ENCODE measurements at places on chromosomes 2 and 18. TPM values are rescaled to one million over a fixed set of nuclear protein-coding genes. Genes with fewer than 3 reads are reported as not detected.

The HOXD13 gene
- polyA plus RNA-seq, result not detected

The DPYSL5 gene
- polyA plus RNA-seq, result 2.6 TPM

The PROM2 gene
- polyA plus RNA-seq, result 2.1 TPM

The CACNB4 gene
- polyA plus RNA-seq, result 2.7 TPM

The MROH2A gene
- polyA plus RNA-seq, result not detected

- no peak for DNase-seq
Measured at GRCh38 chr2:127012215-127012614, 94.7 kb downstream of the BIN1 start.

GRCh38 chr2:129673847-129674711 is 305.4 kb upstream of the RAB6C start:
- DNase-seq, result peak; percentile 8

- no peak for DNase-seq
Measured at GRCh38 chr18:73662421-73662820, 485.2 kb downstream of the FBXO15 start.

DNA sequence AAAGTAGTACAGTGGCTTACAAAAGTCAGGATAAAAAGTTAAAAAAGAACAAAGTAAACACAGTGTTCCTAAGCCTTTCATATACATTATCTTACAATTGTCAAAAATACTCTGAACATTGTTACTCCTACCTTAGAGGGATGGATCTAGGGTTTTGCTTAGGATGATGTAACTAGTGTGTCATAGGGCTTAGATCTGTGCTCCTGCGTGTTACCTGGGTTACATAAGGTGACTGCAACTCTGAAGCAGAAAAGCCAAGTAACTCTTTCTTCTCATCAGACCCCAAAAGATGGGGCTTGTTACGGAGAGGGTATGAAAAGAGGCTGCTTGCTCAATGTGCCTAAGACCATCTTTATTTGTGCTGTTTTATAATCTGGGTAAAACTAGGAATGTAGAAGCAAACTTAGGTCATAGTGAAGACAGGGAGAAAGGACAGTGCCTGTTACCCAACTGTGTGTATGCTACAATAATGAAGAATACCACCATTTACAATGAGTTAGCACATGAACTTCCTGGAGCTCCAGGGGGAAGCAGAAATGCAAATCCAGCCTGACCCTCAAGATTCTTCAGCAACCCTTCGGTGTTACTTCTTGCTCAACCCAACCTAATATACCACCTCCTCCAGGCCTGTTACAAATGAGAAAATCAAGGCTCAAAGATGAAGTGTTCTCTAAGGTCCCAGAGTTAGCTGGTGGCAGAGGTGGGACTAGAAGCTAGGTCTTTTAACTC is 42.0 kb upstream of the STK17B start:
- no peak for DNase-seq

DNA sequence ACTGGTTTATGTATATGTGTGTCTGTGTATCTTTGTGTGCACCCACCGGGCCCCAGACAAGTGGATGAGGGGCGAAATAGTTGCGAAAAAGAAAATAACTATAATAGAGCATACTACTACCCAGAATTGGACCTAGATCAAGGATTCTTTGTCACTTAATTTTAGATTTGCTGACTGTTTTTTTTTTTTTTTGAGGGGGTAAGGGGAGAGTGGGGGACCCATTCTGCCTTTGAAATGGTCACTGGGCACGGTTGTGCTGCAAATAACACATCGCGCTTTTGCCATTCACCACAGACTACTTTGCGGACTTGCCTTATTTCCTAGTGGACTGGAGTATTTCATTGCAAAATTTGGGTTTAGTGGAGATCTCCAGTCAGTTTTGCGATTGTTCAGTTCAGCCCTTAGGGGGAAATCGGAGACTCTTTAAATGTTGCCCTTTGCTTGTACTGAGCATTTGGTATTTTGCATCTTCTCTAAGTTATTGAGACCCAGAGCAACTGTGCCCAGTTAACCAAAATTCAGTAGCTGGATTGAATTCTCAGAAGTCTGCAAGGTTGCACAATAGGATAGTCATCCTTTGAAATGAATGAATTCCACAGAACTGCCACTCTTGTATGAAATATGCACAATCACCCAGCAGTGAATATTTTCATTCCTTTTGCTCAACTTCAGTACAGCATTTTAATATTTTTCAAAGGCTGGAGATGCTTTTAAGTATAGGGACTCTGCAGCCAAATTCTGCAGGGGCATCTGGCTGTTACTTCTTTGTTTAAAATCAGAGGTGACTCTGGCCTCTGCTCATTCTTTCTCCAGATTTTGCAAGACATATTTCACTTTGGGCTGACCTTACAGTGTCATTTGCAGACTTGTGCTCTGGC is 2.9 kb downstream of the TRIB2 start:
- DNase-seq, result no peak

GRCh38 chr18:44392933-44393332 is 287.8 kb upstream of the SETBP1 start:
- peak; percentile 77 for DNase-seq

DNA sequence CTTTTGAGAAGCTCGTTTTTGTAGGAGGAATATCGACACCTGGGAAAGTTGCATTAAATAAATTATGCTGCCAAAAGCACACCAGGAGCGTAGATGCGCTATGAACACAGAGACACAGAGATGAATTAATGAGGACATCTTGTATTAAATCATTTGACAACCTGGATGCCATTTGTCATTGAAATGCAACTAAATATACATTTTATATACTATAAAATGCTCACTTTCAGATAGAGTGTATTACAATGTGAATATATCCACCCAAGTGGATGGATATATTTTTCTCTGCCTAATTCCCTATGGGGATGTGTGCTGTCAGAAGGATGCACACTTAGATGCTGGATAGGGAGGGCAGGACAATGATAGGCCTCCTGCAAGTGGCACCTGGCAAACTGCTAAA is 426.2 kb downstream of the RIT2 start:
- no peak for DNase-seq

DNA sequence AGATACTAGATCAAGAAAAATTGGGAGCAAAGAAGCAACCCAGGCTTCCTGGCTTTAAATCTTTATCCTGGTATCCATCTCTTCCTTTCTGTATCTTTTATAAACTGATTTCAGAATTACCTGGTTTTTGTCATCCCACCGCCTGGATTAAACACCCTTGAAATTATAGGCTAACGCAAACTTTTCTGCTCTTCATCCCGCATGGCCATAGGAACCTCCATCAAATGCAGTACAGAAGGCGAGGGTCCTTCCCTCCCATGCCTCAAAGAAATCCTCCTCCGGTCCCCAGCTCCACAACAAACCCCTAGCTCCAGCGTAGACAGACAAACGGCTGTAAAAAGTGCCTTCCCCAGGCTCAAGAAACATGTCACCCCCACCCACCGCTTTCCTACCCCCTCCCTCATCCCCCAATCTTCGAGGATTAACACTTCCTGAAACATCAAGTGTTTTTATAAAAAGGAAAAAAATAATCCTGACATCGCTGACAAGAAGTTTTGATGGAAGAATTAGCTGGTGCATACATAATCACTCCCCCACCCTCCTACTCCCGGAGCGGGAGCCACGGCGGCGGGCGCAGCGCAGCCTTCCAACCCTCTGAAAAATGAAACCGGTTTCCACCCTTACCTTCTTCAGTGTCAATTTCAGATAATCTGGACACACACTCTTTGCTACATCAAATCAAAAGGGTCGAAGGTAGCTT is 7.6 kb downstream of the DLX1 start:
- peak; percentile 35 for DNase-seq

- DNase-seq, result no peak
Measured at GRCh38 chr2:95275151-95275515, 884 bp downstream of the PROM2 start.

DNA sequence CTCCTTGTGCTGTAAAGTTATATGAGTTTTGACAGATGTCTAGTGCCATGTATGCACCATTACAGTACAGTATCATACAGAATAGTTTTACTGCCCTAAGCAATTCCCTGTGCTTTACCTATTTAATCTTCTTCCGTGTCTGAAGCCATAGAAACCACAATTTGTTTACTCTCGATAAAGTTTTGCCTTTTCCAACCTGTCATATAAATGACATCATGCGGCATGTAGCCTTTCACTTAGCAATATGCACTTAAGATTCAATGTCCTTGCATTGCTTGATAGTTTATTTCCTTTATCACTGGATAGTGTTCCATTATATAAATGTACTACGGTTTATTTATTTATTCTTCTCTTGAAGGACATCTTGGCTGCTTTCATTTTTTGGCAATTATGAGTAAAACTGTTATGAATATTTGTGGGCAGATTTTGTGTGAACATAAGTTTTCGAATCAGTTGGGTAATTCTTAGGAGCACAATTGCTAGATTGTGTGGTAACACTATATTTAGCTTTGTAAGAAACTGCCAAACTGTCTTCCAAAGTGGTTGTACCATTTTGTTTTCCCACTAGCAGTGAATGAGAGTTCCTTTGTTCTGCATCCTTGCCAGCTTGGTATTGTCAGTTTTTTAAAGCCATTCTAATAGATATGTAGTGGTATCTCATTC is 136.8 kb upstream of the MAP3K20 start:
- DNase-seq, result no peak

All from GM23338 (cell line).